ENCODE measurements at places on chromosomes 2 and 18.

DNA sequence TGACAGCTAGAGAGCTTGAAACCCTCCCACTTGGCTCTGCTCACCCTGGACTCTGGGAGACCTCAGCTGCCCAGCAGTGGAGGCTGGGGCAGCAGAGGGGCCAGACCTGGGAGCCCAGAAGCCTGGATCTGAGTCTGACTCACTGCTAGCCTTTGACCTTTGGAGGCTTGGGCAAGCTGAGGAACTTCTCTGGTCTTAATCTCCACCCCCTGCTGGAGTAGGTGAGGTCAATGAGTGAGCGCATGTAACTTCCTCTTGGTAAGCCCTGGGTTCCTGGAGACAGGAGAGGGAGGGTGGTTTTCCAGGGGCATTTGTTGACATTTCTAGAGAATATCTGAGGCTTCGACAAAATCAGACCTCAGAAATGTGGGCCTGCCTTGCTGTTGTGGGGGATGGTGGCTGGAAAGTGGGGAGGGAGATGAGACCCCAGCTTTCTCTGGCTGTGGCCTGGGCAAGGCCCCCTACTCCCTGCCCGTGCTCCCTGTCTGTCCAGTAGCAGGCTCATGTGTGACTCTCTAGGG is 73.0 kb upstream of the YWHAQ start:
- DNase-seq = peak; percentile 69

DNA sequence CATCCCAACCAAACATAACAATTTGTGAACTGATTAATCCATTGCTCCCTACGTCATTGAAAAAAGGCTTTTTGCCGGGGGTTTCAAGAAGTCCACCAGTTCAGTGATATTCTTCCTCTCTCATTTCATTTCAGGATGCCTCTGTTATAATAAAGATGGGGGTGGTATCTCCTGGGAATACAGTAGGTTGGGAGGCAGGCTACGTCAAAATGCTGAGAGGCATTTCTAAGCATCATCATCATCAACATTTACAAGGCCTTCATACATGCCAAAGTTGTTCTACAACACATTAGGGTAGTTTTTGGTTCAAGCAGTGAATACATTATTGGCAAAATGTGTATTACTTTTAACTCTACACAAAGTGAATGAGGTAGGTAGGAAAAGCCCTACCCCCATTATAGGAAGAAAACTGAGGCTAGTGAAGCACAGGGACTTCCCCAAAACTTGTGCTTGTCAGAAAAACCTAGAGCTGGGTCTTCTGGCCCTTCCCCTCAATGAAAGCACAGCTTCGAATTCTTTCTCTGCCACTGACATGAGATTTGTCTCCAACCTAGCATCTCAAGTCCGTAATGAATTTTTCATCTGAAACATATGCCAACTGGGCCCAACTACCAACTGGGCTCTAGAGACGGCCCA is 11.3 kb downstream of the OSR1 start:
- no peak for DNase-seq

DNA sequence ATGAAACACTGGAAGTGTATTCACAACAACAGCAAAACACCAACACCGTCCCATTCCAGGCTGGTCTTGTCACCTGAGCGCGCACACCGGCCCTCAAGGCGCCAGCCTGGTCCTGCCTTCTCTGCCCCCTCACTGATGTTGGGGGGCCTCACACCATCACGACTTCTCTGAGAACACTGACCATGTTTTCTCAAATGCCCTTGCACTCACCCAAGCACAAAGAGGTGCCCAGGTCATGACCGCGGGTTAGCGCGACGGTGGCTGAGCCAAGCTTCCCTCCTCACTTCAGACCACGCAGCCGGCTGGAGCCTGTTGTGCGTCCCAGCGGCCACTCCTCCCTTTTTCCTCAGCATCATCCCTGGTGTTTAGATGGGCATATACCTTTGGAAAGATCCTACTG is 101.3 kb upstream of the SALL3 start:
- DNase-seq = no peak

DNA sequence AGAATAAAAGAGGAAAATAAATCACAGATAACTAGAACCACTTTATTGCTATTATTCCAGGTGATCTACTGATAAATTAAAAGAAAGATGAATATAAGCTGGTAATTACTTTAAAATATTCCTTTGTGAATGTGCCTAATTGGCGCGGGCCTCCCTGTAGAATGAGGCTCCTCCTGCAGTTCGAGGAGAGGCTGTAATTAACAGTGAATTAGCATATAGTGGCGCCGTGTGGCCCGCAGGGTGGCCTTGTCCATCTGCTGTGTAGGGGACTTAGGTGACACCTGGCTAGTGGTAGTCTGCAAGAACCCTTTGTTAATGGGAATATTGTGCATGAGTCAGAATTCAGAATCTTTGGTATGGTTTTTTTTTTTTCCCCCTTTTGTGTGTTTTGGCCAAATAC is 119.8 kb downstream of the AGAP1 start:
- DNase-seq = no peak

GRCh38 chr2:73034661-73035375 is 36.7 kb downstream of the SFXN5 start:
- no peak for DNase-seq

DNA sequence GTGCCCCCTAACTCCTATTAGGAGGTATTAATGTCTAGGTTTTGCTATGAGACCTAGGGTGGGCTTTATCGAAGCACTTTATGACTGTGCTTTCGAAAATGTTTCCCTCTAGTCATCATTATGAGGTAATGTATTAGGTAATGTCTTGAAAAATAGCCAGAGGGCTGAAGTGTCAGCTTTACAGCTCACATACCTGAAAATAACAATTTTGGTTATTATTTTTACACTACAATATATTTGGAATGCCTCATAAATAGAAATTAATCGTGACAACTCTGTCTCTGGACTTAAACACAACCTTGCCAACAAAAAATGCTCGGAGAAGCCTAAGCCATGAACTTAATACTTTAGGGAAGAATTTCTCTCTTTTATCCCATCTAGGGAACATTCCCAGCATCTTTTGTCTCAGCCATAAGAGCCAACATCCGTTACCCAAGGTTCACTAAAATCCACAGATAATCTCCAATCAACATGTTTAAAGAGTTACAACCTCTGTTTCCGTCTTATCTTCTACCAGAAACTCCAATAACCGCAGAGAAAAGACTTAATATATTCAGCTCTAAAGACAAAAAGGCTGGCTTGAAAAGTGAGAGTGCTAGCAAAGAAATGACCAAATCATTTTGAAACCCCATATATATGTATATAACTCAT is 130.9 kb upstream of the RND3 start:
- DNase-seq = no peak

GRCh38 chr2:240556553-240557100 is 1.2 kb downstream of the ANKMY1 start:
- DNase-seq = no peak

- DNase-seq = no peak
Observed at GRCh38 chr2:12642332-12642731, 74.4 kb upstream of the TRIB2 start.

- no peak for DNase-seq
Observed at GRCh38 chr2:23434721-23435121, 49.7 kb downstream of the KLHL29 start.

DNA sequence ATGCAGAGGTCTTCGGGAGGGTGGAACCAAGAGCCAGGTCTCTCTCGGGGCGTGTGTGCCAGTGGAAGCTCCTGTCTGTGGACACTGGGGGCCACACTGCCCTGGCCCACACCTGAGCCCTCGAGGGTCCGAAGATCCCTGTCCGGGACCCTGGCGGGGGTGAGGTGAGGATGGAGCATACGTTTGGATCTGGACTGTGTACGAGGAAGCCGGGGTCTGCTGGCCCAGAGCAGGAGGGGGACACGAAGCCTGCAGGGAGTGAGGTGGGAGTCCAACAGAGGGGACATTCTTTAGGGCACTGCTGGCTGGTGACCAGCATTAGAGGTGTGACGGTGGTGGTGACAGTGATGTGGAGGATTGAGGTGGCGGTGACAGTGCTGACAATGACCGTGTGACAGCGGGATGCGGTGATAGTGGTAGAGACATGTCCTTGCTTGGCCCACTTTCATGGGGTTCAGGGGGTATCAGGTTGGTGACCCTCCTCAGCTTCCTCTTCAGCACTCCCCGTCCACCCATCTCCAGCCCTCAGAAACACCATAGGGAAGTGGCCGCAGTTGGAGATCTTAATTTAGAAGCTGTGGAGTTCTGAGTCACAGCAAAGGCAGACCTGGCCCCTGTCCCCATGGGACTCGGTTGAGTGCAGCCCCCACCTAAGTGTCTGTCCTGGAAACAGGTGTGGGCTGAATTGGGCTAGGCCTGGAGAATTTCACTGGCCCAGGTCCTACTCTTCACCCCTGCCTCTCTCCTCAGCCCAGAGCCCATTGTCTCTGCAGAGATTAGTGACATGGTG is 252.0 kb downstream of the DYSF start:
- DNase-seq = no peak

DNA sequence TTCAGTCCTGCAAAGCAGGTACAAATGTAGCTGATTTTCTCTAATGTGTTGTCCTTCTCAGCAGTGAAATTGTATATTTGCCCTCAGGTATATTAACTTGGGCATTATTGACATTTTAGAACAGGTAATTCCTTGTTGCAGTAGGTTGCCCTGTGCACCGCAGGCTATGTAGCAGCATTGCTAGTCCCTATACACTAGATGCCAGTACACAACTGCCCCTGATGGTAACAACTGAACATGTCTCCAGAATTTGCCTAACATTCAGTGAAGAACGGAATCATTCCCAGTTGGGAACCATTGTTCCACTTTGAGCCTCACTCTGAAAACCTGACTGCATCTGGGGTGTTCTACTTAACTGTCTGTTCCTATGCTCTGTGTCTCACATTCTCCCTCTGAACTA is 23.1 kb upstream of the TFPI start:
- DNase-seq = no peak

DNA sequence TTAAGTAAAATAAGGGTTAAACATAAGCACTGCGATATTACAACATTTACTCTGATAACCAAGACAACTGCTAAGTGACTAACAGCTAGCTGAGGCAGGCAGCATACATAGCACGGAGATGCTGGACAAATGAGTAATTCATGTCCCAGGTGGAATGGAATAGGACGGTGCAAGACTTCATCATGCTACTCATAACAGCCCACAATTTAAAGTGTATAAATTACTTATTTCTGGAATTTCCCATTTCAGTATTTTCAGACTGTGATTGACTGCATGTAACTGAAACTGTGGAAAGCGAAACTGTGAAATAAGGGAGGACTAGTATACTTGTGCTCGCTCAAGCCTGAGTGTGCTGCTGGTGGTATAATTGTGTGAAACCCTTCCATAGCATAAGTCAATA is 12.9 kb downstream of the IER3IP1 start:
- DNase-seq = no peak

- peak; percentile 42 for DNase-seq
Observed at GRCh38 chr18:57627488-57627887, 5.9 kb upstream of the NARS1 start.

DNA sequence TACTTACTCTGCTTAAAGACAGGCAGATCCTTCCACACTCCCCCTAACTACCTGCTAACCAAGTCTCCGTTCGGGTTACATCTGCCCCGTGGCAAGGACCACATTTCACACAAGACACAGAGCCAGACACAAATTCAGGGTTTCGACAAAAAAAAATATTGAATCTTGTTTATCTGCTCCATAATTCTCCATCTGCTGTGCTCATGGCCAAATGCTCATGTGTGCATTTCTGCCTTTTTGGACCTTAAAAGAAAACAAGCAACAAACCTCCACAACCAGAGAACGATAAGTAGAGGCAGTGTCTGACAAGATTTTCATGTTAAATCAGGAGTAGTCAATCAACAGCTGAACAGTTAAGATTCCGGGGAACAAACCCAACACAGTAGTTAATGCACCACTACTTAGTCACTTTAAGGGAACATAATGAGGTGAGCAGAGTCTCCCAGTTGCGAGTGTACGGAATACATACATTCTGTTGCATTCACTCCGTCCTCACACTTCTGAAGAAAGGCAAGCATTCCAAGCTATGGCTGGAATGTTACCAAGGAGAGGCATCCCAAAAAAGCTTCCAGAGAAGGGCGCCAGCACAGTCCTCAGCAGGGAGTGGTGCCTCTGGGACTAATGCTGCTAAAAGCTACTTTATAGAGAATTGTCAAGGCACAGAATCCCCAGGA is 121.0 kb downstream of the ANKRD44 start:
- no peak for DNase-seq

DNA sequence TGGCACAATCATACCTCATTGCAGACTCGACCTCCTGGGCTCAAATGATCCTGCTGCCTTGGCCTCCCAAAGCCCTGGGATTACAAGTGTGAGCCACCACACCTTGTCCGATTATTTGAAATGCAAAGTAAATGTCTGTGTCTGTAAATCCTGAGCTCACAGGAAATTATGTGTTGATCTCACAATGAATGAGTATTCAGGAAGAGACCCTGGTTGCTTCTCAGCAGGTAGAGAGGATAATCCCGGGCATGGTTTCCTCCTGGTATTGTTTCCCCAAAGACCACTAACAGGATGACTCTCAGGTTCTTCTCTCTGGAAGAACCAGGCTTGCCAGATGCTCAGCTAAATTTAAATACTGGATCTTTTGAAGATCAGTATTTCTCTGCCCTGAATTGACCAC is 147.6 kb downstream of the LDLRAD4 start:
- no peak for DNase-seq

DNA sequence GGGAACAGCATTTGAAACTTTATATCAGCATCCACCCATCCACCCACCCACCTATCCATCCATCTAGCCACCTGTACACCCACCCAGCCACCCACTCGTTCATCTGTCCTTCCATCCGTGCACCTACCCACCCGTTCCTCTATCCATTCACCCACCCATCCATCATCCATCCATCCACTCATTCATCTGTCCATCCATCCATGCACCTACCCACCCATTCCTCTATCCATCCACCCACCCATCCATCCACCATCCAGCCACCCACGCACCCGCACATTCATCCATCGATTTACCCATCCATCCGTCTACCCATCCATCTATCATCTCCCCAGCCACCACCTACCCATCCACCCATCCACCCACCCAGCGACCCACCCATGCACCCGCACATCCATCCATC is 24.8 kb downstream of the LDLRAD4 start:
- DNase-seq = no peak

- DNase-seq = no peak
Observed at GRCh38 chr2:165198181-165198580, 5.7 kb downstream of the SCN3A start.

GRCh38 chr18:7459851-7460770 is 107.0 kb upstream of the PTPRM start:
- no peak for DNase-seq

- DNase-seq = no peak
Observed at GRCh38 chr2:41854227-41854626, 193.6 kb upstream of the PKDCC start.

GRCh38 chr2:175577368-175577970 is 396.0 kb upstream of the ATP5MC3 start:
- DNase-seq = no peak
